ENCODE measurements at places on chromosomes 1 and 21.

- DNase-seq = no peak
These were observed 395 bp upstream of the CSRP1 start for GRCh38 chr1:201507360-201507675.

- DNase-seq = no peak
These were observed 528.2 kb downstream of the MRPL39 start for GRCh38 chr21:25079053-25079452.

DNA sequence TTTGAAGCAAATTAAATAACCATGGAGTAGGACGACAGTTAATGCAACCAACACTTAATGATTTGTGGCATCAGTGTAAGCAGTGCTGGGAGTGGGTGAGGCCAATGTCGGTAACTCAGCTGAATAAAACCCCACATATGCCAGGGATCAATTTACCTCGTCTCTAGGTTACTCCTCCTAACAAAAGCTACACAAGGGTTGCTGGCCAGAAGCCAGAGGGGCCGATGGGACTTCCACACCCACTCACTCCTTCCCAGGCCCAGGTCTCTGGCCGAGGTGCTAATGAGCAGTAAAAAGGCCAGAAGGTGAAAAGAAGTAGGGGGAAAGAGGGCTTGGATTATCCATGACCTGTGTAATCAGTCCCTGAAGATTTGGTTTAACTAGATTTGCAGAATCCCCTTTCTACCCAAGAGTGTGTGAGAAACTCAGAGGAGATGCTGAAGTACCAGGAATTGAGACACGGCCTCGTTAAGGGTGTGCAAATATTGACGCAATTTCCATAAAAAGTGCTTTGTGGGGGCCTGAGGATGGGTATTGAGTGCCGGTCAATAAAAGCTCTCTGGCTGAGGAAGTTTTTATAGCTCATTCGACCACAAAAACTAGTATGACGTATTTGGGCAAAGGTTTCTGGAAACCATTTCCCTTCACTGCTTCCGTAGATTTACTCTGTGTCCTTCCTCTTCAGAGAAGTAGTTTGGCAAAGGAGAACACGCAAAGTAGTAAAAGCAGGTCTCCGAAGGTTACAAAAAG is 145.5 kb downstream of the TBX15 start:
- no peak for DNase-seq

DNA sequence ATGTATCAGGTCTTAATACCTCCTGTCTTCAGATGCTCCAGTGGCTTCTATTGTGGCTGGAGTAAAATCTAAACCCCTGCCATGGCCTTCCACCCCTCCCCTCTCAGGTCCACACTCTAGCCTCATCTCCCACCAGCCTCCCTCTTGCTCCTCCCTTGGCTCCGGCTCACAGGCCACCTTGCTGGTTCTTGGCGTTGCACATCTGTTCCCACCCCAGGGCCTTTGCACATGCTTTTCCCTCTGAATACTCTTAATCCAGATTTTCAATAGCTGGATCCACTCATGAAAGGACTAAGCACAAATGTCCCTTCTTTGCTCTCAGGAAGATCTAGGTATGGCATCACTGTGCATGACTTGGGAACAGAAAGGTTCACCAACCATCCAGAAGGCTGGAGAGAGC is 415.4 kb upstream of the VAMP3 start:
- no peak for DNase-seq

GRCh38 chr1:177471244-177471643 is 300.5 kb downstream of the BRINP2 start:
- DNase-seq = no peak

- DNase-seq = no peak
These were observed 19.9 kb downstream of the IL10RB start for GRCh38 chr21:33286076-33286475.

- no peak for DNase-seq
These were observed 14.0 kb downstream of the OR2G6 start for GRCh38 chr1:248521856-248522255.

GRCh38 chr1:36481771-36482723 is 666 bp downstream of the CSF3R start:
- no peak for DNase-seq

- no peak for DNase-seq
These were observed 3.7 kb upstream of the ID3 start for GRCh38 chr1:23563003-23563402.

GRCh38 chr1:19169642-19170041 is 40.4 kb downstream of the UBR4 start:
- no peak for DNase-seq
